SW 1271 (cell line): ENCODE measurements at places on chromosomes 3 and 15.

GRCh38 chr15:27086149-27086548, 115.2 kb downstream of the GABRG3 start:
- DNase-seq: no peak

GRCh38 chr3:74801924-74802323, 187.5 kb upstream of the CNTN3 start:
- no peak for DNase-seq

DNA sequence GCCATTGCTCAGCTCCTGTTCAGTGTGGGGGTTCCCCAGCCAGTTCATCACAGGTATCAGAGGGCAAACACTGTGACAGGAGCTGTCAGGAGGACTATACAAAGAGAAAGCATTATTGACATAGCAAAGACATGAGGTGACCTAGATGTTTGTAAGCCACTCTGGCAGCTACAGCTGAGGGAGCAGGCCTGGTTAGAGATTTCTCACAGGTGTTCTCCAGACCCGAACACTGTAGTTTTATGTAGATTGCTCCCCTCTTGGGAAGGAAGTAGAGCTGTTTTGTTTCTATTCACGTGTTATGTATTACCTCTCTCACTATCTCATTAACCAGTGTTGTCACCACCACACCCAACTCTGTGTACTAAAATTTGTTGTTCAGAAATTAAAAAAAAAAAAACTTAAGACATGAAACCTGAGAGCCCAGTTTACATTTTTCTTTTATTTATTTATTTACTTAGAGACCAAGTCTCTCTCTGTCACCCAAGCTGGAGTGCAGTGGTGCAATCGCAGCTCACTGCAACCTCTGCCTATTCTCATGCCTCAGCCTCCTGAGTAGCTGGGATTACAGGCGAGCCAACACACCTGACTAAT, 123.7 kb downstream of the RBPMS2 start:
- no peak for DNase-seq

GRCh38 chr3:100277255-100277800, 16.5 kb downstream of the TBC1D23 start:
- no peak for DNase-seq

GRCh38 chr3:76969471-76969870, 70.4 kb upstream of the ROBO2 start:
- no peak for DNase-seq

DNA sequence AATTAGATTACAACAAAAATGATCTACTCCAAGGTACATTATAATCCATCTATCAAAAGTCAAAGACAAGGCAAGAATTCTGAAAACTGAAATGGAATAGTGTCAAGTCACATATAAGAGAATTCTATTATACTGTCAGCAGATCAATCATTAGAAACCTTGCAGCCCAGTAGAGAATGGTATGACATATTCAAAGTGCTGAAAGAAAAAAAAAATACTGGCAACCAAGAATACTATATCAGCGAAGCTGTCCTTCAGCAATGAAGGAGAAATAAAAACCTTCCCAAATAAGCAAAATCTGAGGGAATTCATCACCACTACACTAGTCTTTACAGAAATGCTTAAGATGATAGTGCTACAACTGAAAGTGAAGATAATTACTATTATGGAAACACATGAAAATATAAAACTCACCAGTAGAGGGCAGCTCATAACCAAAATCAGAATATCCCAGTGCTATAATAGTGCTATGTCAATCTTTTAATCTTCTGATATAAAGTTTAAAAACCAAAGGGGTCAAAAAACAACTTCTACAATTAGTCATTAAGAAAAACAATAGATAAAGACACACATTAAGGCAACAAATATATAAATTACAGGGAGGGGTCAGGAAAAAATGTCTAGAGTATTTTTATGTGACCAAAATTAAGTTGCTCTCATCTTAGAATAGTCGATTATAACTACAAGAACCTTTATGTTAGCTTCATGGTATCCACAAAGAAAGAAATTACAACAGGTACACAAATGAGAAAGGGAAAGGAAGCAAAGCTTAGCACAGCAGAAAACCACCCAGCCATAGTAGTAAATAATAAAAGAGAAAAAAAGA, 190.7 kb upstream of the CNTN6 start:
- DNase-seq: no peak

DNA sequence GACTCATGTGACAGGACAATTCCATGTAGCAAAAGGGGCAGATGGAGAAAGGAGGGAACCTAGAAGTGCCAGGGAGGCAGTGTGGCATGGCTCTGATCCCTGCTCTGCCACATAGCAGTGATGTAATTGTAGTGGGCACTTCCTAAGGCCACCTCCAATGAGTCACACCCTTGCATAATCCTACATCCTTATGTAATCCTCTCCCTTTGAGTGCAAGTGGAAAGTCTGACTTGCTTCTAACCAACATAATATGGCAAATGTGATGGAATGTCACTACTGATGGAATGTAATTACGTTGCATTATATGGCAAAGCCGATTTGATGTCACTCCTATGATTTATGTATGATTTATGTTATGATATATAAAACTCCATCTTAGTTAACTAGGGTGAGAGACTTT, 72.9 kb upstream of the ATP2C1 start:
- DNase-seq: peak; percentile 81

DNA sequence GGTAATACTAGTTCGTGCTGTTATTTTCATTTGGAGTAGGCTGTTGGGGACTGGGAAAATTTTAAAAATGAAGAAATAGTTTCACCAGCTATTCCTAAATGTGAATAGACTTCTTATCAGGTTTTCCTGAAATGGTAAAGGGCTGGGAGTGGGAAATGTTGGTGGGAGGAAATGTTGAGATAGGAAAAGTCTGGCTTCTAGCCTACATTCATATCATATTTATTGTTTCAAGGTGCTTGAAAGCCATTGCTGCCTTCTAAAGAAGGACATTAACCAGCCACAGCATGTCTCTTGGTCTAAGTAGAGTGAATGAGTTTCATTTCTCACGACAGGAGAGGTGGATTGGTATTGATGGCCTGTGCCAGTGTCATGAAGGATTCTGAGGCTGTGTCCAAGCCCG, 197.1 kb upstream of the BHLHE40 start:
- DNase-seq: no peak
